Cardiac septum (tissue), 1 donor: ENCODE measurements at places on chromosomes 12 and 14. TPM values are rescaled to one million over a fixed set of nuclear protein-coding genes. Genes with fewer than 3 reads are reported as not detected.

DNA sequence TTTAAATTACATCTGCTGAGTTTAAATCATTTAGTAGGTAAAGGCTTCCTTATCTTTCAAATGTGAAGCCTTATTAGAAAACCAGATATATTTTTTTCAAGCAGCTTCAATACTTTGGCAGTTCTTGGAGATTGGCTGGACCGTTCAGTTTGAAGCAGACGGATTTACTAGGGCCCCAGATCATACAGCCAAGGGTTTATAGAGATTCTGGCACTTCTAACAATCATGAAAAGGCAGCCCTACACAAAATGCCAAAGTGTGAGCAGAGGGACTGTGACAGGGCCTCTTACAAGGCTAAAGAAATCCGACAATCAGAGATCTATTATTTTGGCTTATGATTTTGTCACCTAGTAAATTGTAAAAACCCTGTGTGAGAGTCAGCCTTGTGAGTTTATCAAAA, 162.8 kb upstream of the SLC38A2 start:
- no peak for DNase-seq

DNA sequence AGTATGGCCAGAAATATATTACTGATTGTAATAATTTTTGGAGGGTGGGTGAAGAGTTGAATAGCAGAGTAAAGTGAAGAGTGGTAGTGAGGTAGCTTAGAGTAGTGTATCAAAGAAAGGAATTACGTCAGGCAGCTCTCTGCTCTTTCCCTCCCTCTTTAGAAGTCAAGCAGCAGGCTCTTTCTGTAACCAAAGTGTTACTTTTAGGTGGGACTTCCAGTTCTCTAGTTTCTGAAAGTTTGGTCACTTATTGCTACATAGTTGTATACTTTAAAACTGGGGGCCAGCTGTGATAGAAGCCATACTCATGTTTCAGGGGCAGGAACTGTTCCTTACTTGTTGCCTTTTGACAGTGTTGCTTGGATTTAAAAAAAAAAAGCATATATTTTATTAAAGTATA, 30.6 kb downstream of the ATF7IP start:
- no peak for DNase-seq

DNA sequence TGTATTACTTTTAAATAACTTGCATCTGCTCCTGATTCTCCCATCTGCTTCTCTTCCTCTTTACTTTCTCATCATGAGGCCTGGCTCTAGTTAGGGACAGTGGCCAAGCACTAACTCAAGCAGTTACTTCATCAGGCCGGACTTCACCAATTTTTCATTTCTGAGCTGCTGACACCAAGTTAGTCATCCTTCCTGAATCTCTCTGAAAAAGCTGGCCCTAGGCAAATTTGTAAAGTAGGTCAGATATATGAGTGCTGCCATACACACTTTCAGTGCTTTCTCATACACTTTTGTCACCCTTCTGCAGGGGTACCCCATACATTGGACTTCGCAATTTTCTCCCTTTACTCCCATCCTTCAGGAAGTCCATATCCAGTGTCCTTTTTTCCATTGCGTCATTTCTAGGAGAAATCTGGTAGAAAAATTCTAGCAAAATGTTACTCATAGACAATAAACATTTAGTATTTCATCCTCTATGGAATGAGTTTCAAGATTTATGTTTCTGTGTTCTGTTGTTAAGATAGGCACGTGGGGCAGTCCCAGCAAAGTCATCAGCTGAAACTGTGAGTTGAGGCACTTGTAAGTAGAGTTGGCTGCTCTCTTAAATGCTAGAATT, 276.8 kb upstream of the TMPO start:
- no peak for DNase-seq

DNA sequence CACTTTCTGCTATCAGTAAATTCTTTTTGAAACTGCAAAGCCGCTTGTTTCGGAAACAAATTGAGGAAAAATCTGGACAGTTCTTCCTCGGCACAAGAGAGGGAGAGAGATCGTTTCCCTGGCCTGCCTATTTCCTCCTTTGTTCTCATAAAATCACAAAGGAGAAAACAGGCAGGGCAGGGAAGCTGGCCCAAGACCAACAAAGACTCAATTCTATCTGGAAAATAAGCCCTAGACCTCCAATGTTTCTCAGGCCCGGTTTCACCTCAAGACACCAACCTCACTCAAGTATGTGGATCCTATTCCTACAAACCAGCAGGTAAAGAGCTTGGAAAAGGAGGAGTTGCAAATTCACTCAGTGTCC, 19.5 kb downstream of the DICER1 start:
- DNase-seq = no peak

DNA sequence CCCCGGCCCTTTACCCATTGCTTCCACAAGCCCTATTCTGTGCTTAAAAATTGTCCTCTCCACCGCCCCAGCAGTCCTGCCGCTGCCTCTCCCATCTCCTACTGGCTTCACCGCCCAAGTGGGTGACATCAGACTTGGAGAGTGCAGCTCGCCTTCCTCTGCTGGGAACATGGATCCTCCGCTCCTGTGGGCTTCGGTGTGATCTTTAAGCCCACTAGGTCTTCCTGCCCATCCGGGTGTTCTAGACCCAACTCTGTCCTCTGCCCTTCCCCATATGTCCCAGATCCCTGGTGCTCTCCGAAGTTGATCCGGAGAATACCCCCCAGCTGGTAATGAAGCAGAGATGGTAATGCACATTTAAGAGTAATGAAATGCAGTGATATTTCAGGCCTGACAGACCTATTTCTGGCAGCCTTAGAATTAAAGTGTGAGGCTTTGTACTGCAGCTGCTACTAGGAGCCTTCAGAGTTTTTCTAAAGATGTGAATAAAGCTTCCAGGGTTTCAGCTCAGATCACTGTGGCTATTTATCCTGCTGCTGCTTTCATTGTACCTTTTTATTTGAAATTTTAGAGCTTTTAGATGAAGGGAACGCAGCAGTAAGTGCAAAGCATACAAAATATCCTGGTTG, 22.9 kb upstream of the CTDSP2 start:
- DNase-seq = no peak

GRCh38 chr12:18135086-18135485, 45.1 kb upstream of the RERGL start:
- DNase-seq = no peak

- DNase-seq = no peak
Measured at GRCh38 chr14:77222546-77223225, 41.1 kb downstream of the TMEM63C start.

GRCh38 chr12:68796399-68796798, 11.6 kb upstream of the MDM2 start:
- DNase-seq = no peak

- DNase-seq = no peak
Measured at GRCh38 chr12:91287753-91288152, 105.1 kb upstream of the DCN start.

GRCh38 chr14:47277703-47278102, 397.7 kb downstream of the MDGA2 start:
- no peak for DNase-seq

- DNase-seq = no peak
Measured at GRCh38 chr14:22296722-22297121, 292.3 kb downstream of the DAD1 start.

DNA sequence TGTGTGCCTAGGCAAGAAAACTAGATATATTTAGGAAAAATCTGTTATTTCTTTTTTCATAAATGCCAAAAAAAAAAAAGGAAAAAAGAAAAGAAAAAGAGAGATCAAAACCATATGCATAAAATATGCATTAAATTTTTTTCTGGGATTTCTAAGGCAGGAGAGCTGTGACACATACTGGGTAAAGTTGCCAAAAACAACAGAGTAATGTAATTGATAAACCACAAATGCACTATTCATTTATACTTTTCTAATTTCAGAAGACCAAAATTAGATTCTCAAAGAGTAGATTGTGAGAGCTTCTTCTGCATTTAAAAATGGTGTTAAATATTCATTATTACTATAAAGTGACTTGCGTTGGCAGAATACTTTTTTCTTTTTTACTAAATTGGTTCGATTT, 673.8 kb upstream of the MGAT4C start:
- DNase-seq = no peak

GRCh38 chr12:96497855-96498254, 8.5 kb downstream of the CFAP54 start:
- DNase-seq = no peak

DNA sequence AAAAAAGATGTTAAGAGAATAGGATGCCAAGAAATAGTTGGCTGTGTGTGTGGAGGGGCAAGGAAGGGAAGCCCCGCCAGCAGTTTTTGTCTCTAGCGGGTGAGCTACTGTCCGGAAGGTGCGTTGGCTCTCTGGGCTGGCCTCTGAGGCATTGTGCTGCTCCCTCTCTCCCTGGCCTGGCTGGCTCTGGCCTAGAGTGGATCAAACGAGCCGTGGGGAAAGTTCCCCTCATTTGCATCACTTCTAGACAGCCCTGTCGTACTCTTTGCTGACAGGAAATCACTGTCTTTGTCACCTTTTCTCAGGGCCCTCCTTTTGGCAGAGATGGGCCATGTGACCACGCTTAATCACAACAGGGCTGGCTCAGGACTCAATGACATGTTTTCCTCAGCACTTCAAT, 236.1 kb upstream of the NPAS3 start:
- DNase-seq = peak; percentile 77

DNA sequence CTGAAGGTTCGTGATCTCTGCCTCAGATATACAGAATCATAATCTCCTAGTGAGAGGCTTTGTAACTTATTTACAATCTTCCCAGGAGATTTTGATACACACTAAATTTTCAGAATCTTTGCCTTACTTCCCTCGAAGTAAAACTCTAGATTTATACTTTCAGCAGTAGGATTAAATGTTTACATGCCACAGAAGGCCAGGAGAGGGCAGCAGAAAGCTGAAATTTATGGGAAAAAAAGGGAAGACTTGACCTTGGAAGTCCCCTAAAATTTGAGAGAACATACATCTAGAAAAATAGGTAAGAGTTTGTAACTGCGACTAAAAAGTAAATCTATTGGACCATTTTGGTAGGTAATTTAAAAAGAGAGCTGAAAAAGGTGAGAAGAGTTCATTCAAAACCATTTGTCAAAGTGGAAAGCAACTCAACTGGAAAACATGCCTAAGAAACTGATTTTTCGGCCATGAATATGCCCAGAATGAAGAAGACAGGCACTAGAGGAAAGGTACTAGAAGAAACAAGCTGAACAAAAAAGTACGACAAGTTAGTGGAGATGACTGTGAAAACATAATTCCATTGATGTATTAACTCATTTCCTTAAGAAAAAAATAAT, 242.0 kb upstream of the MDGA2 start:
- DNase-seq = no peak

GRCh38 chr12:53939141-53940108, 794 bp downstream of the HOXC13 start:
- DNase-seq = no peak

- DNase-seq = no peak
Measured at GRCh38 chr12:83691730-83692129, 1005.0 kb downstream of the TMTC2 start.

- no peak for DNase-seq
Measured at GRCh38 chr14:85040046-85040685, 489.8 kb upstream of the FLRT2 start.

DNA sequence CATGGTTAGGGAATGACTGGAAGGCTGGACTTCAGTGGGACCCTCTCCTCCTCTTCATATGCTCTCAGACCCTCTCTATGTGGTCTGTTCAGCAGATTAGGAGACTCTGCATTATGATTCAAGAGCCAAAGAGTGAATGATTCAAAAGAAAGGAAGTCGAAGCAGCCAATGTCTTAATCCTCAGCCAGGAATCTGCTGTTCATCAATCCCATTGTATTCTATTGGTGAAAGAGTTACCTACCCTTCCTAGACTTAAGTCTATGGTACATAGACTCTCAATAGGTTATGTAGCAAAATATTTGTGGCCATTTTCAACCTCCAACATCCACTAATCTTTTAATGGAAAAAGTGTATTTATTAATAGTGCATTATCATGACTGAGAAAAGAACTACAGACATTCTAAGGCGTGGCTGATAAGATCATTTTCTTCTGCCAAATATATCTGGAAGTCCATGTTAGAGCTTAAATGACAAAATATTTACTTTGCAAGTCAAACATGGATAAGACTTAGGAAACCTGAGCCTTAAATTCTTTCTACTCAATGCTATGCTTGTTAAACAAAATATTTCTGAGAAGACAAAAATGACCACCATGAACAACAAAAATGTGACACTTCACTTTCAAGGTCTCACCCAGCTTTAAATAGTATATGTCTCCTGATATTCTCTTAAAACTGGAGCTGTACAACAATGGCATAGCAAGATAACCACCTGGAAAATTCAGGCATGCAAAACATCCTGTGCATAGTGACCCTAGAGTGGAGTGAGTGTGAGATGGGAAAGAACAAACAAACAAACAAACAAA, 1100.6 kb downstream of the GALC start:
- no peak for DNase-seq

GRCh38 chr12:93091886-93092648, 163.0 kb upstream of the EEA1 start:
- DNase-seq = no peak

DNA sequence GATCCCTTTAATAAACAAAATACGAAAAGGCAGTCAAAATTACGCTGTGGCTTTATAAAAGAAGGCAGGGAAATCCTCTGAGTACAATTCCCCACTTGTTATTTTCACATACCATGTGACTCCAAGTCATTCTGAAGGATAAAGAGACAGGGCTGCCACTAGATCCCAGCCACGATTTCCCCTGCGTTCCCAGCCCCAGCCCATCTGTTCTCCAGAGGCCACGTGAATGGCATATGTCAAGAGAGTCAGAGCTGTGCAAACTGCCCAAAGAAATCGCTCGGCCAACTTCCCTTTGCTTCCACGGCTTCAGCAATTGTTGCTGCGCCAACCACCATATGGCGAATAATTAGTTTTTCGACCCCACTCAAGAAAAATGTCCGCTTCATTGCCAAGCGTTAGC, 161.3 kb downstream of the C12orf42 start:
- no peak for DNase-seq

DNA sequence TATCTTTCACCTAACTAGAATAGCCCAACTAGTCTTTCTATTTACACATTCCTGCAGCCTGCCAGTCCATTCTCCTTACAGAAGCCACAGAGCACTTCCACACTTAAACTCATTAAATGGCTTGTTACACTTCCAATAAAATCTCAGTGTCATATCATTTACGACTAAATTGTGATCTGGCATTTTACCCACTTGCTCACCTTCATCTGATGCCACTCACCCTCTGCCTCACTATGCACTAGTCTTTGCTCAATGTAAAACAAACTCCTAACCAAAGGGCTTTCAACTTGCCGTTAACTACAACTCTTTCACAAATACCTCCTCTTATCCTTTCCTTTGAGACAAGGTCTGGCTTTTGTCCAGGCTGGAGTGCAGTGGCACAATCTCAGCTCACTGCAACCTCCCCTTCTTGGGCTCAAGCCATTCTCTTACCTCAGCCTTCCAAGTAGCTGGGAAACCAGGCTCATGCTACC, 24.1 kb downstream of the YAF2 start:
- no peak for DNase-seq

The SETD1B gene
- 13.0 TPM for total RNA-seq

The ACSM4 gene
- not detected for total RNA-seq

The CFAP251 gene
- total RNA-seq = 3.8 TPM

The AGAP2 gene
- 6.1 TPM for total RNA-seq

The PPP2R3C gene
- total RNA-seq = 26.1 TPM

The FAM186B gene
- 0.48 TPM for total RNA-seq

The COX8C gene
- total RNA-seq = 0.67 TPM

The PTHLH gene
- total RNA-seq = 1.9 TPM

The RNASE7 gene
- total RNA-seq = not detected

The STXBP6 gene
- 13.9 TPM for total RNA-seq

The OSBPL8 gene
- total RNA-seq = 43.2 TPM

The KCNMB4 gene
- 1.6 TPM for total RNA-seq

The PPM1H gene
- 4.0 TPM for total RNA-seq

The ADCY4 gene
- total RNA-seq = 71.9 TPM

The LRFN5 gene
- 0.35 TPM for total RNA-seq

The TRHDE gene
- 0.30 TPM for total RNA-seq
